ENCODE measurements at places on chromosomes 7 and 10. TPM values are rescaled to one million over a fixed set of nuclear protein-coding genes. Genes with fewer than 3 reads are reported as not detected.

GRCh38 chr10:61170594-61170993, 226.6 kb upstream of the RHOBTB1 start:
- DNase-seq: no peak

DNA sequence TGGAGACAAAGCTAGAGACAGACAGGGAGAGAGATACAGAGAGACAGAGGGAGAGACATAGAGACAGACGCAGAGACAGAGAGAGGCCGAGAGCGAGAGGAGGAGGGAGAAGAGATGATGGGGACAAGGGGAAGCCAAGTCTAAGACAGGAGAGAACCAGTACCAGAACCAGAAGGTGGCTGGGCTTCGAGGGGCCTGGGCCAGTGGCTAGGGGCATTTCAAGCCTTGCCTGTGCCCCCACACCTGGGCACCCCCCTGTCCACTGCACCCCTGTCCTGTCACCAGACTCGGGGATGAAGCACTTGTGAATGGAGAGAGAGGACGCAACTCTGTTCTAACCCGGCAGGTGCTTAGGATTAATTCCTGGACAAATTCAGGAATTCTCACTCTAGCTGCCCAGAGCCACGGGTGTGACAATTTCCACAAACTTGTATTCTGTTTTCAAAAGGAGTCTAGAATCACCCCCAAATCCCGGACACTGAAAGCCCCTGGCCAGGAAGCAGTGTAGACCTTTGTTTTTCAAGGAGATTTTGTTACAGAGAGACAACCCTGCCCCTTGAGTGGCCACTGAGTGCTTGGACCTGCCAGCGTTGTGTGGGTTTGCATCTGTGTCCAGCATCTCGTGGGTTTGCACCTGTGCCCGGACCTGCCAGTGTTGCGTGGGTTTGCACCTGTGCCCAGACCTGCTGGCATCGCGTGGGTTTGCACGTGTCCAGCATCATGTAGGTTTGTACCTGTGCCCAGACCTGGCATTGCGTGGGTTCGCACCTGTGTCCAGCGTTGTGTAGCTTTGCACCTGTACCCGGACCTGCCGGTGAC, 157.3 kb downstream of the WDR37 start:
- DNase-seq: no peak

GRCh38 chr7:155874411-155874810, 62.1 kb upstream of the SHH start:
- peak; percentile 11 for DNase-seq

DNA sequence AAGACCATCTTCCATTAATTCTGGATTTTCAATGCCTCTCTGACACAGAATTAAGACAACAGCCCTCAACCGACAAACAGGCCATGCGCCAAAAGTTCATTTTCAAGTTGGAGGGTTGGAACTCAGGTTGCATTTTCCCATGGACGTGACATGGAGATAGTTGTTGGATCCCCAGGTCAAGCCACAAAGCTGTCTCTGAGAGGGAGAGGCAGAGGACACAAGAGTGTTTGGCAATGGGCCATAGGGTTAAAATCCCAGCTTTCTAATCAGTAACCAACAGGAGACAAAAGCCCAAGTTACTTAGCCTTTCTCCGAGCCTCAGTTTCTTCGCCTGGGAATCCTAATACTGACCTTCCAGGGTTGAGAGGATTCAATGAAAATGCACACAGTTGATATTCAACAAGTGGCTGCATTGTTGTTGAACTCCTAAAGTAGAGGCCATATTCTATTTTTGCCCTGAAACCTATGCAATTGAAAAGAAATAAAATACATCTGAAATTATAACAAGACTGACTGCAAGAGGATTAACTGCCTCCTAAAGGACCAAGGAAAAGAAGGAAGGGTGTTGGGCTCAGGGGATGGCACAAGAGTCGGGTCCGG, 44.3 kb downstream of the SORBS1 start:
- DNase-seq: no peak

- no peak for DNase-seq
These were observed 23.1 kb downstream of the ANKIB1 start for GRCh38 chr7:92268921-92269320.

- DNase-seq: no peak
These were observed 296.6 kb downstream of the PLXNA4 start for GRCh38 chr7:132279718-132280117.

DNA sequence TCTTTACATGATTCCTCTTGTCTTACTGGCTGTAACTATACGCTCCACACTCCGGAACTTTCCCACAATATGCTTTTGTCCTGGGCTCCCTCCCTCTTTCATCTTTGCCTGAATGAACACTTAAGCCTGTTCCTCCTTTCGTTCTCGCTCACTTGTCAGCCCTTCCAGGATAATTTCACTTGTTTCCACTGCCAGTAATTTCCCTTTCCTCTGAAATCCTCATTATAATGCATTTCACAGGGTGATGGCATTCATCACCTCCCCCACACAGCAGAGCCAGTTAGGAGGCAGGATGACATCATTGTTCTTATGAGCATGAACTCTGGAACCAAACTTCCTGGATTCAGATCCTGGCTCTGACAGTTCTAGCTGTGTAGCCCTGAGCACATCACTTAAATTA, 372.6 kb downstream of the GPR158 start:
- DNase-seq: no peak

- DNase-seq: no peak
These were observed 159.3 kb downstream of the ETV1 start for GRCh38 chr7:13829914-13830900.

GRCh38 chr7:128909625-128910568, 612 bp downstream of the KCP start:
- DNase-seq: no peak

GRCh38 chr10:62457598-62457997, 83.4 kb downstream of the ZNF365 start:
- no peak for DNase-seq

GRCh38 chr10:58554316-58554715, 41.6 kb downstream of the BICC1 start:
- no peak for DNase-seq

DNA sequence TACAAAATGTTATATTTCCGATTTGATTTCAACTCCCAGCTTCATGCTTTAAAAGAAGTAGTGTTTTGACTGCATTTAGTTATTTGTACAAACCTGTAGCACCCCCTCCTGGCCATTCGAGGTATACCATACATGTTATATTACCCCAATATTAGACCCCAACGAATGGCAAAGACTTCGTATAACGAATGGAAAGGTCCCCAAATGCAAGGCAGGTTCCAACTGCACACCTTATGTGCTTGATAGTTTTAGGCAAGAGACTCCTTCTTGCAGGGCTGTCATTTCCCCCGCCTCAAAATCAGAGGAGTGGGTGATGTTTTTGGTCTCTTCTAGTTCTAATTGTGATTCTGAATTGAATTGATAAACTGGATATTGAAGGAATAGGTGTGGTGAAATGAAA, 101.1 kb upstream of the TARP start:
- peak; percentile 67 for DNase-seq

- DNase-seq: no peak
These were observed 245.3 kb downstream of the KCNMA1 start for GRCh38 chr10:77392236-77392721.

- DNase-seq: no peak
These were observed 16.8 kb downstream of the CALU start for GRCh38 chr7:128755819-128756476.

GRCh38 chr7:90607196-90607595, 11.1 kb downstream of the CDK14 start:
- no peak for DNase-seq

DNA sequence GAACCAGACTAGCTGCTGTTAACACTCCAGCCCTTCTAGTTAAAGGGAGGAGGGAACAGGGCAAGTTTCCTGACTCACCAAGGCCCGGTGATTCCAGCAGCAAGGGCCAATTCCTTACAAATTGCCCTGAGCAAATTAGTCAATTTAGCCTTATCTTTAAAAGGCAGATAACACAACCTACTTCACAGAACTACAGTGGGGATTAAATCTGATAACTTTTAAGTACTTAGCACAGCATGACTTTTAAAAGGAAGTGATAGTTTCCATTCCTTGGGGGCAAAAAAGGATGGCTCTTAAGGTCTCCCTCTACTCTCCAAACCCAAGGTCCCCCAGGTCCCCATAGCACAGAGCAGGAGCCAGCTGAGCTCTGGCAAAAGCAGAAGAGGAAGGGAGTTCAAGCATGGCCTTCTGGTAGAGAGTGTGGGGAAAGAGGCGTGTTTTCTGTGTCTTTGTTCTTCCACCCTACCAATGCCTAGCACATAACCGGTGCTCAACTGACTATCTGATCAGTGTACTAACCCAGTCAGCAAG, 4.0 kb downstream of the CDCA7L start:
- DNase-seq: no peak

The RELN gene
- not detected for total RNA-seq

The WEE2 gene
- not detected for total RNA-seq

The COL26A1 gene
- total RNA-seq: not detected

The COL28A1 gene
- total RNA-seq: not detected

The AS3MT gene
- total RNA-seq: 0.41 TPM

All from activated CD8-positive, alpha-beta memory T cell treated with anti-CD3 and anti-CD28 coated beads, Interleukin-2, amount 10 ng/mL, durations not matched to agents 7 days and 5 days (primary cell).